IPS-NIHi11 (cell line): ENCODE measurements at places on chromosomes 3 and 15.
A peak's percentile ranks its signal among the peaks of the same experiment; 100 is the strongest.

- no peak for DNase-seq
Observed at GRCh38 chr15:101013201-101013550, 94.0 kb downstream of the LRRK1 start.

DNA sequence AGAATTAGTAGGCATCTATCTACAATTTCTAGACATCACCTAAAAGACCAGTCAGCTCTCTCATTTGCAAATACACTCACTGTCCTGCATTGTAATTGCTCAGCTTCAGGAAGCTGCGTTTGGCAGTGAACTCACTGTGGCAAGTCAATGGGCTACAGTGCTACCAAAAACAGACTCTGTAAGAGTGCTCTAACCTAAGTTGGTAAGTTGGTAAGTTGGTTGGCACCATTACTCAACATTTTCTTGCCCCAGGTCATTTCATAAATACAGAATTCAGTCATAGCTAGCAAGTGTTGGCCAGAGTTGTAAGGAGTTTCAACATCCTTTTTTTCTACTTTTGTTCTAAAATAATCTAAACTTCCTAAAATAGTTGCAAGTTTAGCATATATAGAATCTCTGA, 466.3 kb downstream of the NAALADL2 start:
- DNase-seq = no peak

DNA sequence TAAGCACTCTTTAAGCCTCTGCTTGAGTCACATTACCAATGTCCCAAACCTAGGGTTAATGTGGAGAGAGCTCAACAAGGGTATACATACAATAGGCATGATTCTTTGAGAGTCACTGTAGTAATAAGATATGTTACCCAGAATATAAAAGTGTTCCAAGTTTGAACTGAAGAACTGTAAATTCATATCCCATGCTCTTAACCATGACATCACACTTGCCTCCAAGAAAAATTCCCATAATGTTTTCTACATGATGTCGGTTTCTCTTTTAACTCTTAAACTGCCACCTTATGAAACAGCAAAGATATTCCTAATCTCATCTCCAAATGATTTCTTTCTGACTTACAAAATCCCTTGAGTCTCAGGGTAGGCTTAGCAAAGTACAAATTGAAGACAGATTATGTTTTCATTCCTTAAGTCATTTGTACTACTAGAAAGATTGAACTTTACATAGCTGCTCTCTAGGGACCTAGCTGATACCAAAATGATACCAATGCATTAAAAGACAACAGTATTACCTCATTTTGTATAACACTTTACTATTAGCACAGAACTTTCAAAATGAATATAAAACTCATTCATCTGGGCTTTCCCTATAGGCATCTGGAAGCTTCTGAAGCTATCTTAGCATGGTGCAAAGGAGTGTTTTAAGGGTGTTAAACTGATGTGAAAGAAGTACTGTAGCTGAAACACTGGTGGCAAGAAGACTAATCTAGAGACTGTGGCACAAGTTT, 127.1 kb downstream of the KCNMB2 start:
- DNase-seq = no peak

- DNase-seq = peak; percentile 43
Observed at GRCh38 chr3:58521917-58522631, 14.9 kb downstream of the ACOX2 start.

DNA sequence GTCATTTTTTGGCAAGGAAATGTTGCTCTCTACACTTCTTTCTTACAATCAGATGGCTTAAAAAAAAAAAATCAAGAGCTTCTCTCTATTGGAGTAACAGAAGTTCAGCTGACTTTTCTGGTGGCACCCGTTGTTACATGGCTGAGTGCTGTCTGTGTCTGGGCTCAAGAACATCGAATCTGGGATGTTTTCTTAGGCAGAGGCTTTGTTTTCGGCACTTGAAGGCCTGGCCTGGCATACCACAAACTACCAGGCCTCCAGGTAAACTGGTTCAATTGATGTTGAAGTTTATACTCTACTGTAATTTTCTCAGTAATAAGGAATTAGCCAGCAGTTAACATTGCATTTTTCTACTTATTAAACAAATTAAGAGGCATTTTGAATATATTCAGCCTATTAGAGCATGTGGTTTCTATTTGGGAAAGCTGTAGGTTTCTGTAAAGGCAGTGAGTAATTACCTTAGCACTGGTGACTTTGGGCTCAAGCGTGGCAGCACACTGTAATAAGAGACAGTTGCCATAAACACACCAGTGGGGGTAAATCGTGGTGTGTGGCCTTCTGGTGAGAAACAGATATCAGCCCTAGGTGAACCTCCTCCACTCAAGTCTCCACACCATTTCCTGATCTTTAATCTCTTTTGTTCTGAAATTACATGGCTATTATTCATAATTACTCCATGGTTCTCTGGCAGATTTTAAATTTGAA, 544.7 kb downstream of the MECOM start:
- no peak for DNase-seq
